Hindlimb muscle (tissue), 1 donor: ENCODE measurements at places on chromosomes 3 and 15.

DNA sequence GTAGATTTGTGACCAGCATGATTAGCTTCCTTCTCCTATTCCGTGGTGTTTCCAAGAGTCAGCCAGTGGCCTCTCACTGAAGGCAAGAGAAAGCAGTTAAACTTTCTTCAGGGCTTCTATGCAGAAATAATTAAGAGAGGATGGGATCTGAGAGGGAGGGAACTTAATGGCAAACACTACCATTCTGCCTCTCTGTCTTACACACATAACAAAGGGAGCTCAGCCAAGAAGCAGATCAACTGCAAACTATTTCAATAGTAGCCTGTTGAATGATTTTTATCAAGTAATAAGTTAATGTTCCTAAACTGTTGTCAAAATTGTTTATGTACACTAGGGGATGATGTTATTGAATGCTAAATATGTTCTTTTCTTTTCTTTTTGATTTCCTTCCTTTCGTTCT lies 11.8 kb downstream of the OXSR1 start:
- DNase-seq = no peak

- DNase-seq = no peak
Measured at GRCh38 chr3:197591816-197592215, 36.0 kb upstream of the BDH1 start.

GRCh38 chr15:60062826-60063225 lies 58.7 kb downstream of the FOXB1 start:
- no peak for DNase-seq

DNA sequence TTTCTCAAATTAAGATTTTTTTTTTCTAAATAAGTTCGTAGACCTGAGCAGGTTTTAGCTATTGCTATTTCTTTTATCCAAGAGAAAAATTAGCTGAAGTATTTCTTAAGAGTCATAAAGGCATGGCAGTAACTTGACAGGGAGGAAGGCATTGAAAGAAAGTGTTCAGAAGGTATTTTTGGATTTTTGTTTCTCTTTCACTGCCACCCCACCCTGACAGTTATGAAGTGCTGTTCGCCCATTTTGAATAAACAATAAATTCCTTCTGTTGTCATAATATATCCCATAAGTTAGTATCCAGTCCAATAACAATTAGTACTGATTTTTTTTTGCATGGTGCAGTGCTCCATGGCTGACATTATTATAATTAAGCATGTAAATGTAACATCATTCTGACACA lies 363.0 kb downstream of the NR2F2 start:
- no peak for DNase-seq

DNA sequence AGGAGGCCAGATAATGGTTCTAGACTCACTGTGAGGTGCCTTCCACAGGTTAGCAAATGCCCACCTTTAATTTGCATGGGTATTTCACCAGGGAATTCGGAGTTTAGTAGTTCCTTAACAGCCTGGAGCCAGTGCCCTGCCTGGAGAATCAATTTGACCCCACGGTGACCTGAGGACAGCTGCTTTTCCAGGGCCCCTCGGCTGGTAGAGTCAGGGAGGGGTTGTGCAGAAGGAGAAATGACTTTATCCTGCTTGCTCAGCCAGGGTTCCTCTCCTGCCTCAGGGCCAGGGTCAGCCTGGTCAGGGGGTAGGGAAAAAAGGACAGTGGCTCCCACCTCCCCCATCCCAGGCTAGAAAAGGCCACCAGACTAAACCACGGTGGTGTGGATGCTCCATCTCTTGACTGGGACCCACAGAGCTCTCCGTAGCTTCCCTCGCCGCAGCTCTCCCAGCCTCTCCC lies 12.0 kb downstream of the DLL4 start:
- no peak for DNase-seq

- no peak for DNase-seq
Measured at GRCh38 chr3:68256635-68257223, 602.3 kb upstream of the SUCLG2 start.

DNA sequence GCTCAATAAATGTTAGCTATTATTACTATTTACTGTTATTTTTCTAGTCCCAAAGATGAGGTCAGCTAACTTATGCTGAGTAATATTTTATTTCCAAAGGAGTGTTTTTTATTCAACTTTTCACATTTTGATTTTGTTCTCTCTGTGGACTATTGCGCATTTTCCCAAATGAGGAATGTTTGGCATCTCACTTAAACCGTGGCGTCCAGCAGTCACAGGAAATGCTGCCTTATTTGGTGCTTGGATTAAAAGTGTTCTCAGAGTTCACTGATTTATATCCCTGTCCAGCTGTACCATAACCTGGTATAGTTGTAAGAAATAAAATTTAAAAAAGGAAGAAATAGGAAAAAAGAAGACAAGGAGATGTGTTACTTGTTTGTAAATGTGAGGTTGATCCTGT lies 166.8 kb downstream of the THSD4 start:
- peak; percentile 62 for DNase-seq

DNA sequence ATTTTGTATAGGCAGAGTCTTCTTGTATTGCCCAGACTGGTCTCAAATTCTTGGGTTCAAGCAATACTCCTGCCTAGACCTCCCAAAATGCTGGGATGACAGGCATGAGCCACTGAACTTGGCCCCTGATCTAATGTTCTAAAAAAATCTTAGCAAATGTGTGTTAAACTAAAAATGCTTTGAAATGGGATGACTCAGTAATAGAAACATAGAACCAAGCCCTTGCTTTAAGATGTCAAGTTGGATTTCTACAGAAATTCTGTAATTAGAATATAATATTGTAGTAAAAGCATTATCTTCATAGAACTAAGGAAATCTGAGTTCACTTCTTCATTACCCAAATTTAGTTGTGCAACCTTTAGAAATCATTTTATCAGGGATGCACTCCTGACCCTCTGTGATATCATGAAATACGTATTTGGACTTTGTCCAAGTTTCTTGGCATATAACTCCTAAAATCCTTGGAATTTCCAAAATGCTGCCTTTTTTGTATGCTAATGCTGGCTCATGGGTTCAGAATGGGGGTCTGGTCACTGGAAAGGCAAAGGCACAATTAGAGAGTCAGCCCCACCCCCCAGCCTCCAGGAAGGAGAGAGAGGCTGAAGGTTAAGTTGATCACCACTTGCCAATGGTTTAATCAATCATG lies 217.3 kb downstream of the TP63 start:
- no peak for DNase-seq

DNA sequence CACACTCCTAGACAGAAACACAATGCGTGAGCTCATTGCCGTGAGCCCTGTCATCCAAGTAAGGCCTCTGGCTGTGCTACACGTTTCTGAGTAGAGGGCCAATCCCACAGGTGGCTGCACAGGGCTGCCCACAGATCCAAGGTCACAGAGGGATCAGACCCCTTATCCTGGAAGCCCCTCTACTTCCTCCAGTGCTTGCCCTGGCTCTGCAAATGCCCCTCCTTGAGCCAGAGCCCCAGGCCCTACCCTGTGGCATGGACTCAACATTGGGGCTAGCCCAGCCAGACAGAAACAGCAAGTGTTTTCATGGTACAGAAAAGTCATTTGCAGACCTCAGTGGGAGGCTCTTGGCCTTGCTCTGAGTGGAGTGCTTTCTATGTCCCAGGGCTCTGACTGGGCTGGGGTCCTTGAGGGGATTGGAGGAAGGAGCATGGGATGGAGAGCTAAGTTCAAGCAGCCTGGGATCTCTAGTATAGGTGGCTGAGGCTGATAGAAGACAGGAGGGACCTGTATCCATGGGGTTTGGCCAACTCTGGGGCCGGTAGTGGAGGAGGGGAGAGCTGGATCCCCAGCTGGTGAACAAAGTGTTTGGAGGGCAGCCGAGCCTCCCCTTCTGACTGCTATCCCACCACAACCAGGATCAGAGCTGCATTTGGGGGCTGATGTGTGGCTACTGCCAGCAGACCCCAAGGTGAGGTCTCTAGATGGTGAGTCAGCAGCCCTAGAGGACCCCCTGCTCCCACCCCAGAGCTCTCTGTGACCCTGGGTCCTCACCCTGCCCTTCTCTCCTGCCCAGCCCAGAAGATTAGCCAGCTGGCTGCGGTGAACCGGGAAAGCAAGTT lies 38.7 kb downstream of the GOLGA6A start:
- DNase-seq = no peak

GRCh38 chr15:51310064-51310463 lies 28.3 kb downstream of the CYP19A1 start:
- DNase-seq = no peak

GRCh38 chr15:51161491-51162220 lies 67.0 kb upstream of the TNFAIP8L3 start:
- no peak for DNase-seq

DNA sequence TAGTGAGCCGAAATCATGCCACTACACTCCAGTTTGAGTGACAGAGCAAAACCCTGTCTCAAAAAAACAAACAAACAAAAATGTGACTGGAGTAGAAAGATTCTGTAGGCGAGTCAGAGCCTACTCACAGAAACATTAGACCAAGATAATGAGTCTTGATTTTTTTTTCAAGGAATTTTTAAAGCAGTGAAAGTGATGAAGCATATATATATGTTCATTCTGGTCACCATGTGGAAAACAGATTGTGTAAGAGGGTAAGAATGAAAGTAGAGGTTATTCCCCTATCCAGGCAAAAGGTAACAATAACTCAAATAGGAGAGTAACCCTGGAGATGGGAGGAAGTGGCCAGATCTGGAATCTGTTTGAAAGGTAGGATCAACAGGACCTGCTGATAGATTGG lies 26.2 kb upstream of the FHIT start:
- no peak for DNase-seq

- DNase-seq = no peak
Measured at GRCh38 chr3:32946973-32947788, 4.3 kb upstream of the CCR4 start.
